AG10803 (cell line): ENCODE measurements at places on chromosomes 2 and 18.
A peak's percentile ranks its signal among the peaks of the same experiment; 100 is the strongest.

GRCh38 chr2:186195696-186196095 is 290.4 kb upstream of the ZC3H15 start:
- no peak for DNase-seq

DNA sequence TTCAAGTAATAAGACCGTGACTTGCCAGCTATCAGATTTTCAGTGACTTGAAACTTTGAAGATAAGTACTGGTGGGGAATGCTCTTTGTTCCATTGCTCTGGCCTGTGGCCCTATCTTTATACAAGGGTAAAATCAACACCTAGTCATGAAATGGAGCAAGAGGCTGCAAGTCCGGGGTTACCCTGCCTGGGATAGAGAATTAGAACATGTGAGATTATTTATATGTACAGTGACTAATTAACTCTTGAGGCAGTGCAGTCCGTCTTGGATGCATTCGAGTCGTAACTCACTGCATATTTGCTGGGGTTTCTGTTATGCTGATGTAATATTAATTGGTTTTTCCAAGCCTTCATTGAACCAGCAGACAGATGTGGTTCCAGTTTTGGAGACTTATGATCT is 105.8 kb upstream of the LYPD6 start:
- peak; percentile 21 for DNase-seq

- no peak for DNase-seq
Measured at GRCh38 chr2:240714747-240715725, 23.4 kb downstream of the AQP12A start.

GRCh38 chr2:161273038-161273760 is 35.0 kb upstream of the PSMD14 start:
- DNase-seq = peak; percentile 63

- DNase-seq = no peak
Measured at GRCh38 chr2:44929735-44930273, 11.7 kb upstream of the SIX3 start.

GRCh38 chr18:53819671-53820070 is 404.8 kb downstream of the MBD2 start:
- no peak for DNase-seq

- peak; percentile 74 for DNase-seq
Measured at GRCh38 chr2:143802242-143802641, 673.0 kb downstream of the ARHGAP15 start.

GRCh38 chr2:144183727-144184126 is 336.2 kb downstream of the ZEB2 start:
- DNase-seq = peak; percentile 98

DNA sequence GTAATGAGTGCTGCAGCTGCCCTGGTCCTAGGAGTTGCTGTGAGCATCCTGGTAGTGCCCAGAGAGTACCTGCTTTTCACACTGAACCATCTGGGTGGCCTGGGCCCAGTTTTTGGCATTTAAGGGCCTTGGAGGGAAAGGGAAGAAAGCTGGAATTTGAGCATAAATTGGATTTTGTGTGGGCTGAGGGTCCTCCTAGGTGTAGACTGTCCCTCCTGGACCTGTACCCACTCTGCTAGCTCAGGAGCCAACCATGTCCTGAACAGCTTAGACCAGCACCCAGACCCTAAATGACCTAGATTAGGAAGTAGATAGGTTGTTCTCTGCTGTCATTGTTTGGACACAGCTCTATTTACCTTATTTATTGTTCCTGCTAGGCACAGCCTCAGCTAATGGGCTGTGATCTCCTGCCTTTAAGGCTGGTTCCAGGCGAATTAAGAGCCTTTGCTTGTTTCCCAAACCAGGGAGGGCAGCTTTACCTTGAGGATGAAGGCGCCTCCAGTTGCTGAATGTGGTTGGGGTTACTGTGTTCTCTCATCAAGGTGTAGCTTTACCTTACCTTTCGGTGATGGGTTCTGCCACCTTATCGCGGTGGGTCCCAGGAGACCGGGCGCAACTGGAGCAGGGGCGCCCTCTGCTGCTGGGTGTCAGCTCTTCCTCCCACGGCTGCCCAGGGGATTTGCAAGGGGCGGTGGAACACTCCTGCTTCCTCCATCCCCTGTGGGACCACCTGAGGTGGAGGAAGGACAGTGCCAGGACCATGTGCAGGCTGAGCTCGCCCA is 34.4 kb downstream of the ITGA6 start:
- peak; percentile 25 for DNase-seq

- no peak for DNase-seq
Measured at GRCh38 chr2:216082117-216082711, 495 bp downstream of the TMEM169 start.

DNA sequence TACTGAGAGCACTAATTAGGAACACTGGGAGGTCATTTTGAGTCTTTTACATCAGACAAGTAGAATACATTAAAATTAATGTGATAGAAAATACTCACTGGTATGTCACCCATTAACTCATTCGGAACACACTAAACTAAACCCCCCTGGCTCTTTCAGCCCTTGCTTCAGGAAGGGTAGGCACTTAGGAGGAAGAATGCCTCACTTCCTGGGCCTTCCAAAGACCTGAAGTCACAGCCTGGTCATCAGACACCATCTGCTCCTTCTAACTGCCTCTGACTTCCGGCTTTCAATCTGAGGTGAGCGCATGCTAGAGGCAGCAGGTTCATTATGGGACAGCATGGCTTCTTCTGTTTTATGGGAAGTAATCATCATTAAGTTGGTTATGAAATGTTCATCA is 451.4 kb downstream of the PID1 start:
- peak; percentile 15 for DNase-seq

DNA sequence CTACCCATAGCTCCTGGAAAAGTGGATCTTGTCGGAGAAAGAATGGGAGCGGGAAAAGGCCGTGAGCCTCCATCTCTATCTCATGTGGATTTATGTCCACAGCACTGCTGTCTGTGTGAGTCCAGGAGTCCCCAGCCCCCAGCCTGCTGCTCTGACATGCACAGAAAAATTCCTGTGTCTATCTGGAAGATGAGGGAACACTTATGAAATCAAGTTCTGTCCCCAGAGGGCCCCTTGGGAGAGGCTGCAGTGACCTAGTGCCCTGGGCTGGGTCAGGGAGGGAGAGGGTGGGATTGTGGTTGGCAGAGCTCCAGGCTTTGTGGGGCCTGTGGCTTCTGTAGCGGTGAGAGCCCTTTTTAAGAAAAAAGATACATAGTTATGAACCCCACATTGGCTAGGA is 37.6 kb downstream of the HJURP start:
- no peak for DNase-seq

DNA sequence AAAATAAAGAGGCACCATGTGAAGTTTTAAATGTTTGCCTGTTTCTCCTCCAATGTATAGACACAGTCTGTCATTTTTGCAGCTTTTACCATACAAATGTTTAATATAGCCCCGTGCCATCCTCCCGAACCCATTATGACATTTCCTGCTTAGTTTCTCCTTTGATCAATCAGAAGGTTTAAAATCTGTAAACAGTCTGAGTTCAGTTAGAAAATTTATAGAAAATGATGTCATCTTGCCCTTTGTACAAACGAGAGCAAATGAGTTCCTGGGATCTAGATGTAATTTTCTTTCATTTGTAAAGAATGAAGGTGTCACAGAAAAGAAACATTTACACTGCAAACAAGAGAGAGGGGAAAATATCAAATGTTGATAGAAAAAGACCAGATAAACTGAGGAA is 62.7 kb upstream of the NFU1 start:
- no peak for DNase-seq

- no peak for DNase-seq
Measured at GRCh38 chr2:226140594-226140993, 659.0 kb downstream of the IRS1 start.

DNA sequence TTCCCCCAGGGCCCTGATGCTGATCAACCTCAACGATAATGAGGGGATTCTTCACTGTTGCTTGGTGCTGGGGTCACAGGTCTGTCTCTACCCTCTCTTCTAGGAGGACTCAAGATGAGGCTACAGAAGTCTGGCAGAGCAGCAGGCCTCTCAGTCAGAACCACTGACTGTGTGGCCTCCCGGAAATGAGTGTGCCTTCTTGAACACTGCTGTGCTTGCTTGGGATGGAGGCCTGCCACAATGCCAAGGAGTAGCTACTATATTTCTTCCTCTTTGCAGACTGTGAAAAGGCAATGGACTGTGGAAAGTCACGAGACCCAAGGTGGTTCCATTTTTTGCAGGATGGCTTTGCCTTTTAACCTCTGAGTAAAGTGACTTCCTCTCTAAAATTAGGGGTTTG is 5.8 kb upstream of the HOXD1 start:
- no peak for DNase-seq

GRCh38 chr2:220144411-220144810 is 517.0 kb downstream of the SLC4A3 start:
- peak; percentile 58 for DNase-seq

DNA sequence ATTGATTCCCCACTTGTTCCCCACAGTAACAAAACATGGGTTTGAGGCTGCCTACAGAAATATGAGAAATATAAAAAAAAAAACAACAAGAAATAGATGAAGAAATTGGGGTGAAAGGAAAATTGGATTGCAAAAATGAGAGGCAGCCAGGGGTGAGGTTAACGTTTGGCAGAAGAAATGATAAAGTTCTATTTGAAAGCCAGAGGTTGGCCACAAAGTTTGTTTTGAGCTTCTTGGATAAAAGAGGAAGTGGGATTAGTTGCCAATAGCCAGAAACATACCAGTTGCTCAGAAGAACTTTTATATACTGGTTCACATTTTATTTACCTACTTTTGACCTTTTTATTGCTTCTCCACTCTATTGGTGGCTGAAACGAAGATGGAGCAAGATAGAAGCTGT is 67.5 kb downstream of the FASTKD2 start:
- peak; percentile 3 for DNase-seq

- no peak for DNase-seq
Measured at GRCh38 chr2:69102041-69102593, 89.1 kb downstream of the ANTXR1 start.

GRCh38 chr2:6893876-6894482 is 16.4 kb downstream of the RSAD2 start:
- no peak for DNase-seq

DNA sequence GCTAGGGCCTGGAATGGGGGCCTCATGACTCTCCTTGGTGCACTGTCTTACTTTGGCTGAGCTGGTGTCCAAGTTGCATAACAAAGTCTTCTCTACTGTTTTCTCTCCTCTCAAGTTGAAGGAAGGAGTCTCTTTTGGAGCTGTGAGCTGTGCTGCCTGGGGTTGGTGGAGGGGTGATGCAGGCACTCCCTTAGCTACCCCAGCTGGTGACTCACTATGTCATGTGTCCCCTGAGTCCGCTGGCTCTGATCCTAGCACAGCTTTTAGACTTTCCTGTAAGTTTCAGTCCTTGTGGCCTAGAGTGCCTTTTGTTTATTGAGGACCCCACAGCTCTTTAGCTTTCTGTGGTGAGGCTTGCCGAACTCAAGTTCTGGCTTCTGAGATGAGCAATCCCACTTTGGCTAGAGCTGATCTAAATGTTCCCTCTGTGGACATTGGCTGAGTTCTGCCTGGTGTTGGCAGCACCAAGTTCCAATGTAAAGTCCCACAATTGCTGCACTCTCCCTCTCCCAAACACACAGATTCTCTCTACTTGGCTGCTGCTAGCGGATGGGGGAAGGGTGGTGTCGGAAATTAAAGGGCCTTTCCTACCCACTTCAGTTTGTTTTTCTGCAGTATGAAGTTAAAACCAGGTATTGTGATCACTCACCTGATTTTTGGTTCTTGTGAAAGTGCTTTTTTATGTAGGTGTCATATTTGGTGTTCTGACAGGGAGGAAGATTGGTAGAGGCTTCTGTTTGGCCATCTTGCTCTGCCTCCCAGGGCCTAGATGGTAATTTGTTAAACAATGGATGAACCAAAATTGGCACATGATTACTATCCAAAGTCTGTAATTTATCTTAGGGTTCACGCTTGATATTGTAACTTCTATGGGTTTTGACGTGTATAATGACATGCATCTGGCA is 83.2 kb downstream of the COMMD1 start:
- DNase-seq = no peak

- no peak for DNase-seq
Measured at GRCh38 chr18:34838669-34839068, 128.6 kb downstream of the DTNA start.

DNA sequence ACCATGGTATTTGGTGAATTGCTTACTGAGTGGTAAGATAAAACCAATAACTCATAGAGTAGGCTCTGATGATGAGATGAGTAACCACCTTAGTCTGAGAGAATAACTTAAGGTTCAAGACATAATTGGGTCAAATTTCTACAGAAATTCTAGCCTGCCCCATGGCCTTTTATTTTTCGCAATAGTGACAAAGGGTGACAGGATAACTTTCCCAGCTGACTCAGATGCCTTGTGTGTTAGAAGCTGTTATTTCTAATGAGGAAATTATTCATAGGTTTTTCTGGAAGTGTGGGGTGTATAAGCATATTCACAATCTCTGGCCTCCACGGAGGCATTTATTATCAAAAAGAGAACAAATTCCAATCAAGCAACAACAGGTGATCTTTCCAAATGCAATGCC is 159.0 kb downstream of the NUP35 start:
- no peak for DNase-seq

DNA sequence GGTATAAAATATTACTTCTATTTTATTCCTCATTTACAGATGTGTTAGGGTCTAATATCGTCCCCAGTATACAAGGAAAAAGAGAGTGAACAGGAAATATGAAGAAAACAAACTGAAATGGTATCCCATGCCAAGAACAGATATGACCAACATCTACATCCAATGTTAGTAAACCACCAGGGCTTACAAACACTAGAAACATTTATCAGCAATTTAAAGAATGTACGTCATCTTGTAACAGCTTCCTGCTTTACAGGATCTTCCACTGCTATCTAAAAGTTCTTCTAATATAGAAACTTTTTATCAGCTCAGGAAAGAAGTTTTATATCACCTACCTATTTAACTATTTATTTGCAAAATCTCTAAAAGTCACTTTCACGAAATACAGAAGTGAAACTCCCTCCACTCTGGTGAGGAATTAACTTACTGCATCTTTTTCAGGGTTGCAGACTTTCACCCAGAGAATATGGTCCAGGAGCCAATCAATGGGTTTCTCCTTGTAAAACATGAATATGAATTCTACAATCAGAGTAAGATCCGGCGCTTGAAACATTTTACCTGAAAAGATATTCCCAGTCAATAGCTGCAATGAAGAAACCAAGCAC is 35.2 kb downstream of the UNC50 start:
- no peak for DNase-seq

- peak; percentile 16 for DNase-seq
Measured at GRCh38 chr18:32469691-32470459, 807 bp downstream of the GAREM1 start.

- DNase-seq = no peak
Measured at GRCh38 chr2:212692466-212692865, 153.9 kb upstream of the ERBB4 start.

DNA sequence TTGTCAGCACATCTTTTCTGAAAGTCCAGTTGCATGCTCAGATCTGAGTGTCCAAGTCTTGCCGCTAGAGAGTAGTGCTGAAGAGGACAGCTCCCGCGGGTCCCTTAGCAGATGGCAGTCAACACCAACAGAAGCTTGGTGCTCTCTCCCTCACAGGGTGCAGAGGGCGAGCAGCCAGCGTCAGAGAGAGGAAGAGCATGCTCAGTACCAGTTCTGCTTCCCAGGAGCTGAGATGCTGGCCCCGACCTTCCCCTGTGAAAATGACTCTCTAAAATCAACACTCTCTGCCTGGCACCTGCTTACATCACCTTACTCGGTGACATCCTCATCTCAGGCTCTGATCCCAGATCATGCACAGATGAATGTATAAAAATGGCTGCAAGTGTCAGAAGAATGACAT is 86.0 kb upstream of the TWIST2 start:
- DNase-seq = peak; percentile 34
